Hindlimb muscle (tissue), 1 donor: ENCODE measurements at places on chromosomes 11 and 22.
A peak's percentile ranks its signal among the peaks of the same experiment; 100 is the strongest.

DNA sequence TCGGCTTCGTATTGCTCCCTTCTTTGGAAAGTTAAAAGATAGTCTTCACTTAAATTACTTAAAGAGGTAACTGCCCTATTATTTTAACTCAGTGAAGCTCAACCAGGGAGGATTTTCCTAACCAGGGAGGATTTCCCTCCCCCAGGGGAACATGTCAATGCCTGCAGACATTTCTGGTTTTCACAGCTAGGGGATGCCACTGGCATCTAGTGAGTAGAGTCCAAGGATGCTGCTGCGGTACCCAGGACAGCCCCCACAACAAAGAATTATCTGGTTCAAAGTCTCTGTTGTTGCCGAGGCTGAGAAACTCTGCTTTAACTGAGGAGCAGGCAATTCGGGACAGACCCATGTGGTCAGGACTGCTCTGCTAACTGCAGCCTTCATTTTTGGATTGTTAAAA is 82.2 kb downstream of the DEPDC5 start:
- no peak for DNase-seq

- no peak for DNase-seq
These were observed 34.1 kb downstream of the CCDC15 start for GRCh38 chr11:124988063-124988462.

- DNase-seq = no peak
These were observed 23.5 kb downstream of the LARGE1 start for GRCh38 chr22:33896575-33897447.

- DNase-seq = no peak
These were observed 173.9 kb downstream of the DDX10 start for GRCh38 chr11:108838792-108839105.

- no peak for DNase-seq
These were observed 33.7 kb upstream of the TH start for GRCh38 chr11:2205214-2205720.

GRCh38 chr11:64298966-64299846 is 952 bp upstream of the CATSPERZ start:
- peak; percentile 64 for DNase-seq

DNA sequence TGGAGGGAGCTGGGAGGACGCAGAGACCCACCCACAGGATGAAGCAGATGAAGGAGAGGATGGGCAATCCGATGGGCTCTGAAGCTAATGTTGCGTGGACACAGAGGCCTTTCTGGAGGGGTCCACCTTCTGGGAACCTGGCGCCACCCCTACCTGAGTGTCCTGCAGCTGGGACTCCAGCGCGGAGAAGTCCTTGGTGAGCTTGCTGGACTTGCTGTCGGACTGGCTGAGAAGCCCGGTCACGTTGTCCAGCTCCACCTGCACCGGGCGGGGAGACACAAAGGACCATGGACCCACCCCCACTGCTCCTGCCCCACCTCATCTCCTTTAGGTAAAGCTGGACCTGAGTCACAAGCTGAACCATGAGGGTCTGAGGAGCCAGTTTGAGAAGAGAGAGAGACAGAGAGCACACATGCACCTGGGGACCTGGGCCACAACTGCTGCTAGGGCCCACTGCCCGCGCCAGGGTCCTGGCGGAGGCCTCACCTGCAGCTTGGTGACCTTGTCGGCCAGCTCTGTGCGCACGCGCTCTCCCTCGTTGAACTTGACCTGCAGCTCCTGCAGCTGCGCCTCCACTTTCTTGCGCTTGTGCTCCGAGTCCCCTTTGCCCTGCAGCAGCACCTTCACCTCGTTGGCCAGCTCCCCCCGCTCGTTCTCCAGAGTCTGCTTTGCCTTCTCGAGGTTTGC is 40.8 kb downstream of the APOL1 start:
- DNase-seq = no peak

- DNase-seq = no peak
These were observed 187.7 kb downstream of the EFCAB6 start for GRCh38 chr22:43624144-43624998.

- no peak for DNase-seq
These were observed 85.6 kb downstream of the CTTN start for GRCh38 chr11:70483917-70484316.

GRCh38 chr22:49853981-49854831 is 562 bp downstream of the ZBED4 start:
- peak; percentile 32 for DNase-seq

- DNase-seq = no peak
These were observed 74.7 kb upstream of the CD44 start for GRCh38 chr11:35064114-35064800.

GRCh38 chr11:914204-914603 is 3.6 kb upstream of the CHID1 start:
- no peak for DNase-seq

GRCh38 chr11:7261578-7261977 is 9.9 kb downstream of the SYT9 start:
- DNase-seq = no peak

GRCh38 chr11:45060707-45061106 is 85.7 kb upstream of the PRDM11 start:
- no peak for DNase-seq

DNA sequence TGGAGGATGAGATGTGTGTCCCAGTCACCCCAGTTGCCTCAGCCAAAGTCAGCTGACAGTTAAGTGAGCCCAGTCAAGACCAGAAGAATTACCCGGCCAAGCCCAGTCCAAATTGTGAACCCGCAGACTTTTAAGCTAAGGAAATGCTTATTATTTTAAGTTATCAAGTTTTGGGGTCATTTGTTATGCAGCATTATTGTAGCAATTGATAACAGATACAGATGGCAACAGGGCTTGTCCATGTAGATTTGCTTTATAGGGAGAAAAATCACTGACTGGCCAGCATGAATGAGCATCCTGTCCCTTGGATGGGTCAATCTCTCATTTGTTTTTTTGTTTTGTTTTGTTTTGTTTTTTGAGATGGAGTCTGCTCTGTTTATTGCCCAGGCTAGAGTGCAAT is 22.9 kb downstream of the SDHAF2 start:
- no peak for DNase-seq

DNA sequence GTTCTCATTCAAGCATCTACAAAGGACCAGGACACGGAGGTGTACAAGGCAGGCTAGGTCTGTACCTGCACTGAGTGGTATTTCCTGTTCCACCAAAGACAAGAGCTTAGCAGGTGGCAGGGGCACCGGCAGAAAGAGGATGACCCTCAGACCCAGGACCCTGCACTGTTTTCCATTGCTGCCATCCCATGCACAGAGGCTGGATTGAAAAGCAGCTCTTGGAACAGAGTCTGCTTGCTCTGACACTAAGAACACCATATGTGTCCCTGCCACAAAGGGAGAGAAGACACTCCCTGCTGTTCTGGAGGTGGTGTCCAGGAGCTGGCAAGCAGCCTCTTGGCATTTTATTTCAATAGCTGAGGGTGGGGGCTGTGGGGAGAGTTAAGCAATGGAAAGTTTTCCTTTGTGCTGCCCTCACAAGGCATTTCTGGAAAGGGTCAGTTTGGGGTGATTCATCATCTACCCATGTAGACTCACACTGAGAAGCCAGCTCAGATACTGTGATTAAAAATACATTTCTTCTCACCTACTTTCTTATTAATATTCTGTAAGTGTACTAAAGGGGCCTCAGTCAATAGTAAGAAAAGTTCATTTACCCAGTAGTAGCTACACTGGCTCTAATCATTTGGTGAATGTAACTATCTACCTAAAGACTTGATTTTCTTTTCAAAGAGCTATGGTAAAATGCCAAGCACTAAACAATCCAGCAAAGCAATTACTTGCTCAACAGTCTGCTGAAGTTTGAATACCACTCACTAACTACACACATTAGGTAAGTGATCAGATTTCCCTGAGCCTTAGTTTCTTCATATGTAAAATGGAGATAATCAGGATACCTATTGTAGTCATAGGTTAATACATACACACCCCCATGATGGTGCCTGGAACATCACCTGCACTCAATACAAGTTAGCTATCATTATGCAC is 55.2 kb downstream of the SLC1A2 start:
- DNase-seq = peak; percentile 61

GRCh38 chr11:57641011-57641807 is 8.5 kb downstream of the YPEL4 start:
- no peak for DNase-seq
